GM03348 (cell line): ENCODE measurements at places on chromosomes 7 and 10.

DNA sequence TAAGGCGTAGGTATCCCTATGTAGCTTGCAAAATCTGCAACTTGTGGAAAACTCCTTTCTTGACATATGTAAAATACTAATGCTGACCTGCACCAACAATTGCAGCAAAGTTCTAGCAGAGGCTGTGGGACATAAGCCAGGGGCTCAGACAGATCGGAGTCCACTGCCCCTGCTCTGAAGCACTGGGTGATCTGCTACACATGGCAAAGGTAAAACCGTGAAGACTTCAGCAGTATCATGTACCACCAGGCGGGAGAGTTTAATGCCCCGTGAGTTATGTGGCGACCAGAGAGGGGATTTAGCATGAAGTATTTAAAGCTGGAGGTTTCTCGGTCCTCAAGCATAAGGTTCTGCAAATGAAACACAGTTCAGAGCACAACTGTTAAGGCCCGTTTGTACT is 76.4 kb downstream of the ABCC2 start:
- no peak for DNase-seq

DNA sequence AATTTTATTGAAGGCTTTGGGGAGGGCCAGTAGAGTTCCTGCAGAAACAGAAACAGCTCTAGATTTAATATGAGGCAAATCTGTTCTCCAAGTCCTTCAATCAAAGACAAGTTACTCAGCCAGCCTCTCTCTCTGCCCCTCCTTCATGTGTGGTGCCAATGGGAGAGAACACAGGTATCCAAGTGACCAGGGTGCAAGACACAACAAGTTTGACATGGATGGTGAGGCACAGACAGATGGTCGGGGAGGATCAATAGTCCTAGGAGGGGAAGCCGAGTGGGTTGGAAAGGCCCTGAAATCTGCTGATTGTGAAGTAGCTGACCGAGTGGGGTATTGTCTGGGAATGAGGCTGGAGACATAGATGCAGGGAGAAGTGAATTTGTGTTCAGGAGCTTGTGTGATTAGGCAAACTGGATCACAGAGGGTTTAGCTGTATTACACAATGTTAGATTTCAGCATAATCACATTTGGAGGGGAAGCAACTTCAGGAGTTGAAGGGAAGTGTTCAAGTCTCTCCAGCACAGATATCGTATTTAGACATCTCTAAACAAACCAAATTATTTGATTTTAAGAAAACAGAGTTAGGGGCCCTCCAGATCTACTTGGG is 1.5 kb downstream of the GIMAP1 start:
- no peak for DNase-seq

DNA sequence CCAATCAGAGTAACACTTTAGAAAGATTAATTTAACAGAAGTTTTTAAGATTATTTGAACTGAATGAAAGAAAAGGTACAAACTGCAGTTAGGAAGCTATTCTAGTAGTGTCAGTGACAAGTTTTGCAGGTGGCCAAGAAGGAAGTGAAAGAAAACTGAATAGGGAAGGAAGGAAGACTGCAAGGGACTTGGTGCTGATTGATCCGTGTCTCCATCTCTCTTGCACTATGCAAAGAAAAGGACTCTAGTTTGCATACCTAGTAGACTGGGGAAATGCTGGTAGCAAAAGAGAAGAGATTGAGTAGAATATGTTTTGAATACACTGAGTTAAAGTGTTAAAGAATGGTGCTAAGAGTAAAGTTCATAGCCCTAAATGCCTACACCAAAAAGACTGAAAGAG is 33.0 kb downstream of the OR6V1 start:
- no peak for DNase-seq

DNA sequence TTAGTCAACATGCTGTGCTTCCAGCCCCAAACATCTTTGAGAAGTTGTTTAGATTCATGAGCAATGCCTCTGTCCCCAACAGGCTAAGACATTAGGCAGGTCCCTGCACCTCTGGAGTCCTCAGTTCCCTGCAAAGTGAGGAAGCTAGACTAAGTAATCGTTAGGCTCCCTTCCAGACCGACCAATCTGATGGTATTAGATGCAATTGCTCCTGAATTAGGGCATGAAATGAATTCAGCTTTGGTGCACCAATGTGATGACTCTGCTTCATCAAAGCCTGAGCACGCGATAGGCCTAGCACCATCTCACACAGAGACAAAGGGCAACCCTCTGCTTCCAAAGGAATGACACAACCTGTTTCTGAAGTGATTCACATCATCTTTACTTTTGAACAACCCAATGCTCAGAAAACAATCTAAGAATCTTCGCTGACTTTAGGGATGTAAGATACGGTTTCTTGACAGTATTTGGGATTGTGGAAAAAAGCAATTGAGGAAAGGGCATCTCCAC is 723 bp upstream of the TES start:
- DNase-seq: no peak

DNA sequence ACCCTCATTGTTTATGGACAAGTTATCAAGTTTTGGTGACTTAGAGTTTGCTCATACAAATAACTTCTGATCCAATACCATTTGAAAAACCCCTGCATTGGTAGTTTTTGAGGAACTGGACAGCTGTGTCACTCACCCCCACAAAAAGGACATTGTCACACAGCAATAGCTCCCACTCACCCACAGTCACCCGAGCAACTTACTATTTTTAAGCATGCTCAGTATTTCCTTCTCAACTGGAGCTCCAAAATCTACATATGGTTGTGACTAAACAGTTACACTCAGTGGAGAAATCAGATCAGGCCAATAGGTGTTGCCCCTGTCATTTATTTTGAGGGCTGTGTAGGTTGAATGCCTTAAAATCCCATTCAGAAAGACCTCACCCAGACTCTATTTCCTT is 165.2 kb upstream of the AUTS2 start:
- no peak for DNase-seq

DNA sequence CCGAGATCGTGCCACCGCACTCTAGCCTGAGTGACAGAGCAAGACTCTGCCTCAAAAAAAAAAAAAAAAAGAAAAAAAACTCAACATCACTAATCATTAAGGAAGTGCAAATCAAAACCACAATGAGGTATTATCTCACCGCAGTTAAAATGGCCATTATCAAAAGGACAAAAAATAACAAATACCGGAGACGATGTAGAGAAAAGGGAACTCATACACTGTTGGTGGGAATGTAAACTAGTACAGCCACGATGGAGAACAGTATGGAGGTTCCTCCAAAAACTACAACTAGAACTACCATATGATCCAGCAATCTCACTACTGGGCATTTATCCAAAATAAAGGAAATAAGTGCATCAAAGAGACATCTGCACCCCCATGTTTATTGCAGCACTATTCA is 24.3 kb downstream of the GRK5 start:
- DNase-seq: no peak

GRCh38 chr10:29751240-29751639 is 116.5 kb upstream of the SVIL start:
- DNase-seq: no peak
